ENCODE measurements at places on chromosomes 1 and 21. TPM values are rescaled to one million over a fixed set of nuclear protein-coding genes. Genes with fewer than 3 reads are reported as not detected.

Gene ADAM15
- 279 TPM for total RNA-seq

Gene LIN9
- total RNA-seq, result 4.7 TPM

Gene SLC9C2
- total RNA-seq, result 2.0 TPM

Gene GCSAML
- not detected for total RNA-seq

Gene DNASE2B
- not detected for total RNA-seq

Gene SPRR2G
- total RNA-seq, result not detected

Gene ILDR2
- not detected for total RNA-seq

Gene LRRC38
- total RNA-seq, result not detected

Gene EPHA2
- total RNA-seq, result 110 TPM

Gene EDN2
- total RNA-seq, result 0.09 TPM

Gene DLGAP3
- total RNA-seq, result 0.09 TPM

Gene FCGR1A
- not detected for total RNA-seq

Gene SH2D5
- total RNA-seq, result 0.81 TPM

Data from endothelial cell of coronary artery (primary cell).